ENCODE measurements at places on chromosomes 3 and 15.
A peak's percentile ranks its signal among the peaks of the same experiment; 100 is the strongest.

DNA sequence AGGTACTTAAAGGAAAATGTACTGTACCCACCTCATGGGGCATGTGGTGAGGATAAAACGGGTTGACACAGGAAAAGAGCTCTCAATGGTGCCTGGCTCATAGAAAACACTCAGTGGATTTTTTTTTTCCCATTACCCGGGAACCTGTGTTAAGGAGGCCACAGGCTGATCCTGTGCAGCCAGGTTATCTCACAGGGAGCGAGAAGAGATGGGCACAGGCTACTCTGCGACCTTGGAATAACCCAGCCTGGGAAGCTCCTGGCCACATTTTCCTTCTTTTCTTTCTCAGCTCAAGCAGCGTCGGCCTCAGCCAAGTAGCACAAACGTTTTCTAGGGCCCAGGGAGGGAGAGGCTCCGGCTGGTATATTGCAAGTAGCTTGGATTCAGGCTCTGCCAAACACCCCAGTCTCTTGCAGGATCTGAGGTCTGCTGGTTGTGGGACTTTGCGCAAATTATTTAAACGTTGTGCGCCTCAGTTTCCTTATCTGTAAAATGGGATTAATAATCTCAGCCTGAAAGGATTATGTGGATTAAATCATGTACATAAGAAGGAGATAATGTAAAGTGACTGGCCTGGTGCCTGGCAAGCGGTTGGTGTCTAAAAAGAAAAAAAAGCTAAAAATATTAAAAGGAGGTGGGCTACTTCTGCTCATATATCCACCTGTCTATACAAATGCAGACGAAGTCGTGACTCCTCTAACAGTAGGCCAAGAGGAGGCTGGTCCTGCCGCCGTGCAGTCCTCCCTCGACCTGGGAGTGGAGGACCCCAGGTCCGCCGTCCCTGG is 2.2 kb downstream of the FURIN start:
- DNase-seq: no peak

DNA sequence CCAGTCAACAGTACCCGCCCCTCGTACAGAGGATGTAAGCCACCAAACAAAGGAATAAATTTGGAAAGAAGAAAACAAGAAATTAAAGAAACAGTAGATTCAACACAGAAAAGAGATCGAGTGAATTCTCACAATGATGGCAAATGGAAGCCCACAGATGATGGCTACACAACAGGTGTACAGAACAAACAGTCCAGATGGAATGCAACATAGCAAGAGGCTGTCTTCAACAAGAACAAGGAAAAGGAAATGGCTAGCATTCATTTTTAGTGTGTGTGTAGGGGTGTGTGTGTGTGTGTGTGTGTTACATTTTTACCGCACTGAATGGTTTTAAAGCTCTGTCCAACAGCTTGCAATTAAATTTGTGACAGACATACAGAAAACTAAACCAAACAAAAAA is 12.9 kb downstream of the NEDD4 start:
- DNase-seq: no peak

DNA sequence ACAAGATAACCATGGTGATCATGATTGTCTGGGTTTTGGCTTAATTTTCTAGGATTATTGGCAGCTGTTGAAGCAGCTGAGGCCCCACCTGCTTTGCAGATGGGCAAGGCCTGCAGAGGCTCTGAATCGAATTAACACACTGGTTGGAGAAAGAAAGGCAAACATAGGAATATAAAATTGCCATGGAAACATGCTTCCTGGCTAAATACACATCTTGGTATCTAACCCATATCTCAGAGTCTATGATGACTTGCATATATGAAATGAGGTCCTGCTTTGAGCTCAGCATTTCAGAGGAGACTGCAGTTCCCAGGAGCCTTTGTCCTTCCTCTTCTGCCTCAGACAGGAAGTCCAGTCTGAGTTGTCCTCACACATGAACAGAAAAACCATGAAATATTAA is 24.3 kb upstream of the SV2B start:
- DNase-seq: no peak

GRCh38 chr3:56682462-56683121 is 473 bp downstream of the TASOR start:
- peak; percentile 57 for DNase-seq

DNA sequence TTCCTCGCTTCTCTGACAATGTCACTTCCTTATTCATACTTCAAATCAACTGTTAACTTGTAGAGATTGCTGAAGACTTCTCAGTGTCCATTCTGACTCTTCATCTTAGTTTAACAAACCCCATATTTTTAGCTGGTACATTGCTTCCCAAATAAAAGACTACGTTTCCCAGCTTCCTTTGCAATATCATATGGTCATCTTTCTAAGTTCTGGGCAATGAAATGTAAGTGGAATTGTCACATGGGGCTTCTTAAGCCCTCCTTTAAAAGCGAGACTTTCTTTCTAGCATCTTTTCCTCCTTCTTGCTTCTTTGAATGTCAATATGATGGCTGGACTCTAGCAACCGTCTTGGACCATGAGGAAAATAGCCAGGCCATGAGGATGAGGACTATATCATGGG is 239.0 kb downstream of the ZNF621 start:
- no peak for DNase-seq

- peak; percentile 53 for DNase-seq
Observed at GRCh38 chr15:45458746-45459403, 63.7 kb downstream of the SLC30A4 start.

DNA sequence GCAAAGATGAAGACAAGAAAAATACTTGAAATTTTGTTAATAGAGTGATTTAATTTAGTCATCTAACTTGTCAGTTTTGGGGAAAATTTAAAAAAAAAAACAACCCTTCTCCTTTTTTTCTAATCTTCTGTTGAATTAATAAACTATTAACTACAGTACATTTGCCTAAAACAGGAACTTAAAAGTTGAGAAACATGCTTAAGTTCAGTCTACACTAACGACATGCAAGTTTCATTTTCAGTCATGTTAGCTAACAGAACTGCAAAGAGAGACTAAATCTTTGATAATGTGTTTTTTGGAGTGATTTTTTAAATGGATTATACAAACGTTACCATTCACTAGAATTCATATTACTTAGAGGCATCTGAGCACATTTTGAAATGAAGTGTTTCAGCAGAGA is 71.9 kb upstream of the MBNL1 start:
- no peak for DNase-seq

DNA sequence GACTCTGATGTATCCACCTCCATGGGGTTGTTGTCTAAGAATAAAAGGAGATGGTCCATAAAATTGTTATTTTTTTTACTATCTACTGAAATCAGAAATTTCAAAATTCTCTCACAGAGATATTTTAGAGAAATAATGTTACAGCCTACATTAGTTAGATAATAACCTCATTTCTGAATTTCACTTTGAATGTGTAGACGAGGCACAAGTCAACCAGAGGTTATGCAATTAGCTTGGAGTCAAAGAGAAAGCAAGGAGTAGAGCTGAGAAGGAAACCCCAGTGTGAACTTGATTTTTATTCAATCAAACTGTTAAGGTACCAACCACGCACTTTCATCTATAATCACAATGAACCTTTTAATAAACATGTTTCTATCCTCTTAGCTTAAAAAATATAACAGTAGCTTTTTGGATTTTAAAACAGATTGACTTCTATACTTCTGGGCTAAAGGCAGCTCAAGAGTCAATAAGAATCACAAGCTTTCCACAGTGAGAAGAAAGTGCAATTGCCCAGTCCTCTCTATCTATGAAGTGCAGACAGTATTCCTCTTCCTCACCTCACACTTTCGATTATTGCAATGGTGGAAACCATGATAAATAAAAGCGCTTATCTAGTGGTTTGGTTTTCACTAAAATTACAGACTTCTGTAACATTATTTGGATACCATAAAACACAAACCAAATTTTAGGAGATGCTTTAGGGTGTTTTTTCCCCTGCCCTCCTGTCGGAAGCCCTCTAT is 403.2 kb downstream of the ZBTB20 start:
- no peak for DNase-seq

GRCh38 chr3:101936419-101937356 is 87.4 kb downstream of the NFKBIZ start:
- DNase-seq: no peak

DNA sequence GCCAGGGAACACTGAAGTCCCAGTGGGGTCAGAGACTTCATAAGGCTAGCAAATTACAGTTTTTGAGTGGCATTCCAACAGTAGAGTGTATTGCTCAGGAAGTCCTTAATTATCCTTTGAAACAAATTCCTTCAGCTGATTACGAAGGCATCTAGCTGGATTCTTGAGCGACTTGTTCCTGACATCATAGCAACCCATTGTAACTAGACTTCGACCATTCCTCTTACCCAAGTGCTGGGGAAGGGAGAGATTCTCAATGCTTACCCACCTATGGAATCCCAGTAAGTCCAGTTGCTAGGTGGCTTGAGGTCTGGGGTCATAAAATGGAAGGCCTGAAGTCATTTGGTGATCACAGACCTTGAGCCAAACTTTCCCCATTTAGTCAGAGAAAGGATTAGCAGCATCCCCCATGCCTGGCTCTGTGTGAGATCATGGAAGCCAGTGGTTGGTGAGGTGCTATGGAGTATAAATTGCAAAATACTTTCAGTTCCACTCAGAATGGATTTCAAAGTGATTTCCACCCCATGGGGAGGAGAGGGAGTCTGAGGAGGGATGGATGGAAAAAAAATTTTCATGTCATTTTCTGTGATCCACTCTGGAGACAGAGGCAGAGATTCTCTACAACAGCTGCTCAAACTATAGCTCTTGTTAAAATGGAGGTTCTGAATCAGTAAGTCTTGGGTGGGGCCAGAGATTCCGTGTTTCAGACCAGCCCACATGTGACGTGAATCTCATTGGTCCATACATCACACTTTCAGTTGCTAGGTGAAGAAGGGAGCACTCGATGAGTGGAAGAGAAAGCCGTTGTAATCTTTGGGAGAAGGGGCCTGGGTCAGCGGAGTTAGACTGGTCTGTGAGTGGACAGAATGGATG is 45.7 kb downstream of the CD86 start:
- no peak for DNase-seq

DNA sequence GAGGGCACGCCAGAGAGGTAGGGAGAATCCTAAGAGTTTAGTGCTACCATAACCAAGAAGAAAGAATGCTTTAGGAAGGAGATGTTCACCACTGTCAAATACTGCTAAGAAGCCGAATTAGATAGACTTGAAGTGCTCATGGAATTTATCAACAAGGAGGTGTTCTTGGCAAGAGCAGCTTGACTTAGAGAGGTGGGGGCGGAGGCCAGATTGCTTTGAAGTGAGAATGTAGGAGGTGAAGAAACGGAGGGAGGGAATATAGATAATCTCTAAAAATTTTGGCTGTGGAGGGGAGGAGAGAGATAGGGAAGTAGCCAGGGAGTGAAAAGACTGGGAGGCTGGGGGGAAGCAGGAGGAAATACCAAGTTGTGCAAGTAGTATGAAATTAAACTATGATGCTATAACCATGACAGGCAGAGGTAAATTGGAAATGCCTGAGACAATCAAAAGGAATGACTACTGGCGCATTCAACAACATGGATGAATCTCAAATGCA is 35.5 kb downstream of the GADL1 start:
- DNase-seq: no peak

DNA sequence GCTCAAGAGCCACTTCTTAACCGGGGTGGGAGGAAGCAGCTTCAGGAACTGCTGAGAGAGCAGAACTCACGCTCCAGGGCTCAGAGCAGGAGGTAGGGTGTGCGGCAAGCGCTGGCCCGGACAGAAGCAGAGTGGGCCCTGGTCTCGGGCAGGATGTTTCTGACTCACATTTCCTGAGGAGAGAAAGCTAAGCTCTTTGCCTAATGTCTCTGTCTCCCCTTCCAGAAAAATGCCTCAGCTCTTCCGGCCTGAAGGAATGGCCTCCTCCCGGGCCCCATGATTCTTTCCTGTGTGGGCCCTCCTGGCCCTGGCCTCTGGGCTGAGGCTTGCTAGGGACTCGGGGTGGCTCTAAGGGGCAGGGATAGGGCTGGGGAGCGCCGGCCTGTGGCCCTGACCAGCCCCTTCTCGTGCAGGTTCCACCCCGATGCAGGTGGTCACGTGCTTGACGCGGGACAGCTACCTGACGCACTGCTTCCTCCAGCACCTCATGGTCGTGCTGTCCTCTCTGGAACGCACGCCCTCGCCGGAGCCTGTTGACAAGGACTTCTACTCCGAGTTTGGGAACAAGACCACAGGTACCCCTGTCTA is 4.1 kb upstream of the STAB1 start:
- no peak for DNase-seq

DNA sequence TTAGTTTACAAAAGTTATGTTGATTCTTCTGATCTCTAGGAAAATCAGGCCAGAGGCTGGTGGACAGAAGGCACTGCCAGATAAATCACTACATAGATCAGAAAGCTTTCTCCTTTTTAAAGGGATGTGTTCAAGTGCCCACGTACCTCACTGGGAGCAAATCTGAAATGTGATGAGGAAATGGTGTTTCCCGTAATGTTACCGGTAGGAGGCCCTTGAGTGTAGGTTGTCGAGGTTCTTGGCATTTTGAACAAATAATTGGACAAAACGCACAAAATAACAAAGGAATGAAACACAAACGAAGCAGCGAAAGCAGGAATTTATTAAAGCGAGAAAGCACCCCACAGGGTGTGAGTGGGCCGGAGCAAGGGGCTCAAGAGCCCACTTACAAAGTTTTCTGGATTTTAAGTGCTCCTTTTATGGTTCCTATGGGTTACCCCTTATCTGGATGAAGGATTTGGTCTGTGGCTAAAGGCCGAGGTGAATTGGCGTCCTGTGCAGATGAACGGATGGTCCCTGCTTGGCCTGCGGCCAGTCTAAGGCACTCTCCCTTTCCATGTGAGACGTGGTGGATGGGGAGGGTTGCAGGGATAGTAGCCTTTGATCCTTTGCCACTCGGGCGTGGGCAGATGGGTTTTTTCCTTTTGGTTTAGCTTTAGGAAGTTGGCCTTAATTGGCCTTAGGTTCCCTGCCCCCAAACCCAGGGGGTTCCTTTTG is 1.0 kb downstream of the SNX1 start:
- no peak for DNase-seq

- no peak for DNase-seq
Observed at GRCh38 chr3:119630128-119630879, 30.1 kb downstream of the POPDC2 start.

DNA sequence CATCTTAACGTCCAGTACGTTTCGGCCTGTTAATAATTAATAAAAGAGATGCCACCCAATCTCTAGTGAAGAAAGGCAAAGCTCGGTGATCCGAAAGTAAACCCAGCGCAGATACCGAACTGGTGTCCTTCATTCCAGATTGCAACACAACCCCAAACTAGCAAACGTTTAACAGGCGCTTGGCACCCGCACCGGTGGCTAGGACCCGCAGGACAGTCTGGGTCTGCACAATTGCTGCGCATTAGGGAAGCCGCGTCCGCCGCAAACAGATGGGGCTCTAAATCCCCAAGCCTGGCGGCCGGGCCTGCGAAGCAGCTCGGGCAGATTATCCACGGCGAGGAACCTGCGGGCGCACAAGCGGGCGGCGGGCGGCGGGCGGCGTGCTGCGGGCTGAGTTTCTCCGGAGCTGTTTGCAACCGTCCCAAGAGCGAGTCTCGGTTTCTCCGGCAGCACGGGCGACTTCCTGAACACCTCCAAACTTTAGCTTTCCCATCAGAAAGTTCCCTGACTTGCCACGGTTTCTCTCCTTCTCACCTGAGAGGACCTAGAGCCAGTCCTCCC is 112.1 kb upstream of the ICE2 start:
- peak; percentile 23 for DNase-seq

- DNase-seq: no peak
Observed at GRCh38 chr3:197580253-197580691, 24.5 kb upstream of the BDH1 start.
